KBM-7 (cell line): ENCODE measurements at places on chromosomes 12 and 14.

DNA sequence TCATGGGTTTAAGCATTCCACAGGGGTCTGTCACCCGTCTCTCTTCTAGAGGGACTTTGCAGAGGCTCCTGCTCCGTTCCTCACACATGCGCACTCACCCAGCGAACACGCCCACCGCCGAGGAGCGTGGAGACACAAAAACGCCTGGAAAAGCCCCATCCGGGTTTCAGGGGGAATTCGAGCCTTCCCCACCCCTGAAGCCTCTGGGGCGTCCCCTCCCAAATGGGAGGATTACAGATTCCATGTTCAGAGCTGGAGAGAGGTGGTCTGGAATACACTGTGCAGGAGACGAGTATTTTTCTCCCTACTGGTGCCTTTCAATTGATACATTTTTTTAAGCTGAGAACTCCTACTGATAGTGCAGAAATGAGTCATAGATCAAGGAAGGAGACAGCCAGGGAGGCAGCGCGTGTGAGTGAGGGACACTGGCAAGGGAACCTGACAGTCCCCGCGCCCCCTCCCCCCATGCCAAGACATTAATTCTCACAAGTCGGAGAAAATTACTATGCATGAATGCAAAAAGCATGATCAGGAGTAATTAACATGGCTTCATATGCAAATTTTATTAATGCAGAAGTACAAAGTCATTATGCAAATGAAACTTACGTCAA lies 36.9 kb downstream of the BCL11B start:
- no peak for DNase-seq

DNA sequence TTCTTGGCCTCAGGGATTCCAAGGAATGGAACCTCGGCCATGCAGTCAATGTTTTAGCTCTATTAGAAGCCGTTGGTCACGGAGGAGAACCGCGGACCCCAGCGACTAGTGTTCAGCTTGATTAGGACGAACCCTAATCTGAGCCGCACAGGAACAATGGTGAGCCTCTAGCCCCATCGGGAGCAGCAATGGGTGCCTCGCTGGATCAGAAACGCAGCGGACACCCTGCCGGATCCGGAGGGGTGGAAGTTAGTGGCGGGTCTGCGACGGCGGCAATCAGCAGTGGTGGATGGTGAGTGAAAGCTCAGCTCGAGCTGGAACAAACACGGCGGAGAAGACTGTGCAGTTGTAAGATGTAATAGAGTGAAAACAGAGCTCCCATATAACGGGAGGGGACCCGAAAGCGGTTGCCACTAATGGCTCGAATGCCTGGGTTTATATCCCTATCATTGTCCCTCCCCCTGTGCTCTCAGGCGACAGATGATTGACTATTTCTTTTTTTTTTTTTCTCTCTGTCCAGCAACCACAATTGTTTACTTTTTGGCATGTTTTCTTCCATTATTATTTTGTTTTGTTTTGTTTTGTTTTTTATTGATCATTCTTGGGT lies 127.7 kb downstream of the ZNF664 start:
- no peak for DNase-seq

GRCh38 chr12:87216436-87216835 lies 812.8 kb downstream of the C12orf50 start:
- no peak for DNase-seq

GRCh38 chr12:97567619-97568110 lies 105.1 kb downstream of the RMST start:
- DNase-seq, result no peak

DNA sequence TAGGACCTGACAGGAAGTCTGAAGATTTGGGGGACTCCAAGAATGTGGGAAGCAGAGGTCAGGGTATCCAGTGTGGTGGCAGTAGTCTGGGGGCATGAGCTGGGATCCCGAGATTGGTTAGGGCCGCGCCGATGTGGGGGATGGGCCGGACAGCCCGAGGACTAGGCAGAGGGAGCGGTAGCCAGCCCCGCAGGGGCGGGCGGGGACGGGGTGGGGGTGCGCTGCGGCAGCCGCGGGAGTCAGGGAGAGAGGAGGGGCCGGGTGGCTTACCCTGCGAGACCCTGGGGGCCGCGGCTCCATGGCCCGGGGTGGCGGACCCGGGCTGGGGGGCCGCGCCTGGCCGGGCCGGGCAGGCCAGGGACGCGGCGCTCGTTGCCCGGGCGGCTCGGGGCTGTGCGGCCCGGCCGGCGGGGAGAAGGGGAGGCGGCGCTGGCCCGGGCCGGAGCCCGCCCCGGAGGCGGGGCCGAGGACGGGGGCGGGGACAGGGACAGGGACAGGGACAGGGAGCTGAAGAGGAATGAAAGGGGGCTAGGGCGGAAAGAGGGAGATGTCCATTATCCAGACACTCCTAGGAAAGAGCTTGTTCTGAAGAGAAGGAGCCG lies 5.6 kb downstream of the ZNF385A start:
- no peak for DNase-seq
